ENCODE measurements at places on chromosomes 1 and 21.

DNA sequence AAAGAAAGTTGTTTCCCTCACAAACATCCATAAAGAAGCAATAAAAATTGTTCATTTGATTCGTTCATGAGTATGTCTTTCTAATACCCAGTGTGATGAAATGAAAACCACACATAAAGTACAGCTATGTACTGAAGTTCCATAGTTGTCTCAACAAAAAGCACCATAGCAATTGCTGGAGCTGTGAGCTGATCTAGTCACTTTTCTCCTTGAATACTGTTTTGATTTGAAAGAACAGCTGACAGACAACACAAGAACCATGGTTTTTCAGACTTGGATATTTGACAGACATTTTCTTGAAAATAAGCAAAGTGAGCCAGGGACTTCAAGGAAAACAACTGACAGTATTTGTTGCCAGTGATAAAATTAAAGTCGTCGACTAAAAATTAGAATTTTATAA lies 237.1 kb upstream of the PLD5 start:
- no peak for DNase-seq

DNA sequence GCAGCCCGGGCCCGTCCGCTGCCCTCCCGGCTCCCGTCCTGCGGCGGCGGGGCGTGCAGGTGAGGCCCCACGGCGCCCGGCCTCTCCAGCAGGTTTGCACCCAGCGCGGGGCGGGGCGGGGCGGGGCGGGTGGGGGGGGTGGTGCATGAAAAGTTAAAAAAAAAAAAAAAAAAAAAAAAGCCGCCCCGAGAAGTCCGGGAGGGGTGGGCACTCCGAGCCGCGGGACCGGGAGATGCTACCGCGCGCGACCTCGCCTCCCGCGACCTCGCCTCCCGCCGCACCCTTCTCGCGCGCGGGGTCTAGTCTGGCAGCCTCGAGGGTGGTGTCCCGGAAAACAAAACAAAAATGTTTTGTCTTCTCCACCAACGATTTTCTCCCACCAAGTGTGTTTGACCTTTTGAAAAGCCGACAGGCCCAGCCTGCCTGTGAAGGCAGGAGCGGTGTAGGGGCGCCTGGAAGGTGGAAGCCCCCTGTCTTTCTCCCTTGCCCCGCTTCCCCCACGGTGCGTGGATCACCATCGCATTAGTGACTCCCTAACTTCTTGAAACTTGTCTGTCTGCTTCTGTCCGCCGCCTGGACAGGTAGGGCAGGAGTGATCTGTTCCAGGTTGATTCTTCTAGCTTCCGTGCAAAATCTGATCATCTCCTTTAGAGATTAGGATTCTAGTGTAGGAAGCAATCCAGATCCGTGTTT lies 569 bp downstream of the RCAN3 start:
- no peak for DNase-seq

DNA sequence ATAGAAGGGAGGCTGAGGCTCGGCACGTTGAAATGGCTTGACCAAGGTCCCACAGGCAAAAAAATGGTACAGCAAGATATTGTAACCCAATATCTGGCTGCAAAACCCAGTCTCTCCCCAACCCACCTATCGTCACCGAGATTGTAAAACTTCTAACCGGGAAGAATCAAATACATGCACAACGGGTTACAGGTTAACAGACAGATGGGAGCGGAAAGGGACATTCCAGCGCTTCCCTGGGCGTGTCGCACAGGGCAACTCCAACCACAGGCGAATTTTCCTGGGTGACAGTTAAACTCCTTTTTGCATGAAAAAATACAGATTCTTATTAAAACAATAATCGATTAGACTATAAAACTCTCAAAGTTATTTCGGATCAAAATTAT lies 31.8 kb upstream of the JUN start:
- no peak for DNase-seq

DNA sequence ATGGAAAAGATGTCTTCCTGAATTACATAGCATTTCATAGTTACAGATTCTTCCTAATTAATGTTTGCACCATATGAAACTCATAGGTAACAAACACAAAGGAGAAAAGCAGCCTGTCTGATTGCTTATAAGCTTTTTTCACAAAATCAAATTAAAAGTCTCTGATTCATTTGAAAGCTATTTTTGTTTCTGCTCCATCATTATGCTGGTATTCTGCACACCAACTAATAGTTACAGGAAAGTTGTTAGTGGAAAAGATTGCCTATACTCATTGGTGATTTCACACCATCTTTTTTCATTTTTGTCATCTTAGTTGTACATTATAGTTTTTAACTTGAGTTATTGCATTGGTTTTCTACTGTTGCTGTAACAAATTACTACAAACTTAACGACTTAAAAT lies 70.0 kb downstream of the PRKAA2 start:
- no peak for DNase-seq

- DNase-seq, result no peak
Measured at GRCh38 chr1:200693327-200693726, 23.6 kb upstream of the DDX59 start.

GRCh38 chr1:178345238-178345637 lies 151.5 kb downstream of the CLEC20A start:
- DNase-seq, result no peak

GRCh38 chr1:81679942-81680341 lies 120.8 kb upstream of the ADGRL2 start:
- no peak for DNase-seq

- DNase-seq, result no peak
Measured at GRCh38 chr1:5480906-5481305, 511.3 kb downstream of the NPHP4 start.

DNA sequence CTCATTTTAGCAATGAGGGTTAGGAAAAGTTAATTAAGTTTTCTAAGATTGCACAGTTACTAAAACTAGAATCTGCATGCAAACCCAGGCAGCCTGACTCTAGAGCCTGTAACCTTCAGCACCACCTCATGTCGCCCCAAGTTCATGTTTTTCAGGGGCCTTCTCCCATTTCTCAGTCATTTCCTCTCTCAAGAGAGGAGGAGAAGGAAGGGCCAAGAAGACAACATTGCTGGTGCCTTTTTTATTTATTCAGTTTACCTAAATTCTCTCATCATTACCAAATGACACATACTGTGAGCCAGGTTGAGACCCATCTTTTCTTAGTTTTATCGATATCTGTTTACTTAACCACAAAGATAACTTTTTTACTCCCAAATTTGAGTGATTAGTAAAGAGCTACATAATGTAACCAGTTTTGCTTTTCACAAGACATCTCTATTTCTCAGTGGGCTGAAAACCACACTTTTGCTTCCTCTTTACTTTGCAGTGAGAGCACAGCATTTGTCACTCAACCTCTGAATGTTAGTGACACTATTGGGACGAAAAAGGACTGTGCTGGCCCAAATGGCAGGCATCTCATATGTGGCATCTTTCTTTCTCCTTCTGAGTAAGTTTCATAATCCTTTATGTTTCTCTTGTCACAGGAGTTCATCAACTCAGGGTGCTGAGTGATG lies at the start of gene CD101:
TSS of gene CD101 (plus strand) at position 507 of the 674 bp plus-strand sequence. CDS start at position 565, 58 bp downstream.
- DNase-seq, result no peak

Data from stimulated activated CD4-positive, alpha-beta T cell treated with anti-CD3 and anti-CD28 coated beads, TNF-alpha, amount 100 ng/mL, for 1 hour (primary cell).